ENCODE measurements at places on chromosomes 7 and 10.

- H3K27ac ChIP-seq: no peak overlapping the region
- H3K4me1 ChIP-seq: no peaks in the 10 kb centered on the region
- H3K36me3 ChIP-seq: no peaks in the 10 kb centered on the region
- H3K27me3 ChIP-seq: no peaks in the 10 kb centered on the region
- DNase-seq: no peak
Observed at GRCh38 chr10:128632694-128633093, 506.5 kb upstream of the MKI67 start.

GRCh38 chr10:102245082-102245931, at the start of gene GBF1:
GBF1 (plus strand) TSS chr10:102245532; CDS start chr10:102258939, 13,407 bp downstream.
- DNase-seq: peak; percentile 89
- H3K4me3 ChIP-seq: peak within 1 kb of the TSS; percentile 91
- peak within 1 kb of the TSS; percentile 93 for H3K27ac ChIP-seq

- no peak overlapping the region for H3K4me3 ChIP-seq
- H3K36me3 ChIP-seq: no peaks in the 10 kb centered on the region
- no peaks in the 10 kb centered on the region for H3K4me1 ChIP-seq
- no peak for DNase-seq
- no peaks in the 10 kb centered on the region for H3K27me3 ChIP-seq
Observed at GRCh38 chr7:134891696-134892678, 94.3 kb upstream of the AGBL3 start.

GRCh38 chr7:13322126-13322525, 634.7 kb downstream of the ARL4A start:
- no peak overlapping the region for H3K27ac ChIP-seq
- no peaks in the 10 kb centered on the region for H3K4me1 ChIP-seq
- H3K36me3 ChIP-seq: no peaks in the 10 kb centered on the region
- no peak overlapping the region for H3K4me3 ChIP-seq

DNA sequence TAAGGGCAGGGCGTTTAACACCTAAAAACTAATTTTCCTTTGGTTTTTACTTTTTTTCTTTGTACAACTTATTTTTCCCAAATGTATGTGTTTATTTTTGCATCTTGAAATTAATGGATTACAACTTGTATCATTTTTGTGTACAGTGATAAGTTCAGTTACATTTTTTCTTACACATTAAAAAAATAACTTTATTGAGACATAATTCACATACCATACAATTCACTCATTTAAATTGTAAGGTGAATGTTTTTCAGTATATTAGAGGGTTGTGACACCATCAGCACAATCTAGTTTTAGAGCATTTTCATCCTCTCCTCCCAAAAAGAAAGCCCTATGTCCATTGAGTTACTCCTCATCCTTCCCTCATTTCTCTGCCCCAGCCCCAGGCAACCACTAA, 11.6 kb downstream of the OGDH start:
- H3K27ac ChIP-seq: peak overlapping the region; percentile 67
- H3K27me3 ChIP-seq: no peaks in the 10 kb centered on the region
- peaks cover 7% of the 10 kb centered on the region for H3K36me3 ChIP-seq
- no peak for DNase-seq

- H3K4me1 ChIP-seq: peaks cover 12% of the 10 kb centered on the region
- no peak overlapping the region for H3K4me3 ChIP-seq
- H3K27me3 ChIP-seq: peaks cover 20% of the 10 kb centered on the region
- H3K27ac ChIP-seq: no peak overlapping the region
- no peak for DNase-seq
- H3K36me3 ChIP-seq: no peaks in the 10 kb centered on the region
Observed at GRCh38 chr10:30052062-30052461, 7.3 kb downstream of the JCAD start.

DNA sequence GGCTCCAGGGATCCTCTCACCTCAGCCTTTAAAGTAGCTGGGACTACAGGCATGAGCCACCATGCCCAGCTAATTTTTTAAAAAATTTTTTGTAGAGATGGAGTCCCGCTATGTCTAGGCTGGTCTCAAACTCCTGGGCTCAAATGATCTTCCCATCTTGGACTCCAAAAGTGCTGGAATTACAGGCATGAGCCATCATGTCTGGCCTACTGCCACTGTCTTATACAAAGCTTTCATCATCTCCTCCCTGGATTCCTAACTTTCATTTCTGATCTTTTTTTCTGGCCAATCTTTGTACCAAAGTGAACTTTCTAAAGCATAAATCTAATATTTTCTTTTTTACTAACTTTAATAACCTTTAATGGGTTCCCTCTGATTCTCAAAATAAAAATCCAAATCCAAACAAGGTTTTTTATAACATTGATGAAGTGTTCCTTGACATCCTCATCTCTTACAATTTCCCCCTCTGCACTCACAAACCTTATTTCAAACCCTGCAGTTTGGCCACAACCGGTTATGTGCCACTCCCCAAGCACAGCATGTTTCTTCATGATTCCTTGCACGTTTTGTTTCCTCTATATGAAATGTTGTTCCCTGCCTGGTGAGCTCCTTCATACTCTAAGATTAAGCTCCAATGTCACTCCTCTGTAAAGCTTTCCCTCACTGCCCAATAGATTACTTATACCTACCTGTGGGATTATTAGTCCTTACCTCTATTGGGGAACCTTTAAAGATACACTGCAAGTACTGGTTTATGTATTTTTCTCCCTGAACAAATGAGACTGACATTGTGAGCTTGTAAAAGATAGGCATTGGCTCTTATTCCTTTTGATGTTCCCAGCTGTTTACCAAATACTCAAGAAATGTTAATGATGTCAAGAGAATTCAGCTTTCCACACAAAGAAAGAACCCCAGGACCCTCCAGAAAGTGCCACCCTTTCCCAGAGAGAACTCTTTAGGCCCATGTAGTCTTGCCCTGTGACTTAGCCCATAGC, 101.7 kb downstream of the HOXA1 start:
- H3K4me1 ChIP-seq: no peaks in the 10 kb centered on the region
- H3K36me3 ChIP-seq: no peaks in the 10 kb centered on the region
- no peak overlapping the region for H3K4me3 ChIP-seq
- H3K27ac ChIP-seq: no peak overlapping the region
- DNase-seq: no peak

DNA sequence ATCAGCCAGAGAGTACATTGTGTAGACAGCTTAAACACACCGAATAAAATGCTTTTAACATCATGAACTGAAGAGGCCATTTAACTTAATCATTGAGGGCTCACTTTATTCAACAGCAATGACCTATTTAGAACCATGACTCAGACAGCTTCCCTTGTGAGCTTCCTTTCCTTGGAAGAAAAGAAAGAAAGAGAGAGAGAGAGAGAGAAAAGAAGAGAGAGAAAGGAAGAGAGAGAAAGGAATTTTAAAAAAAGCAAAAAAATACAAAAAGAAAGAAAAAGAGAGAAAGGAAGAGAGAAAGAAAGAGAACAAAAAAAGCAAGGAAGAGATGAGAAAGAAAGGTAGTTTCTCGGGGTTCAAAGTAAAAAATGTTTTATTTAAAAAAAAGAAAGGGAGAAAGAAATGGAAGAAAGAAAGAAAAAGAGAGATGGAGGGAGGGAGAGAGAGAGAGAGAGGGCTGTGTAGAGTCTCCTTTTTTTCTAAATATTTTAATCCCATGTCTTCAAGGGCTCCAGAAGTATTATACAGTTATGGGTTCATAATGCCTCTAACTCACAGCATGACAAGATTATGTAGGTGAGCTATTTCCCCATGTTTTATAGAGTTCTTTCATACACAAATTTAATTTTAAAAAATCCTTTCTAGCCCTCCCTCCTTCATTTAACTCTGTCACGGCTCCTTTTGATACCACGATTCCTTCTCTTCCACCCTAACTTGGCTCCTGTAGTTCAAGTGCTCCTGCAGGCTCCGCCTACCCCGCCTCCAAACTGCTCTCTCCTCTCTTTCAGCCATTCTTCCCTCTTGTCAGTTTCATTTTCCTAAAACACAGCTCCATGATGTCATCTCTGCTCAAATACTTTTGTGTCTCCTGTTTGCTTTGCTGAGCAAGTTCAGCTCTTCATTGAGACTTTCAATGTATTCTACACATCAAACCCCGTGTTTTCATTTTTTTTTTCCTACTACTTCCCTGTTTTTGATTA, 85.5 kb downstream of the PRTFDC1 start:
- H3K4me3 ChIP-seq: no peak overlapping the region
- no peaks in the 10 kb centered on the region for H3K36me3 ChIP-seq
- no peak overlapping the region for H3K27ac ChIP-seq
- H3K27me3 ChIP-seq: no peaks in the 10 kb centered on the region
- no peak for DNase-seq

DNA sequence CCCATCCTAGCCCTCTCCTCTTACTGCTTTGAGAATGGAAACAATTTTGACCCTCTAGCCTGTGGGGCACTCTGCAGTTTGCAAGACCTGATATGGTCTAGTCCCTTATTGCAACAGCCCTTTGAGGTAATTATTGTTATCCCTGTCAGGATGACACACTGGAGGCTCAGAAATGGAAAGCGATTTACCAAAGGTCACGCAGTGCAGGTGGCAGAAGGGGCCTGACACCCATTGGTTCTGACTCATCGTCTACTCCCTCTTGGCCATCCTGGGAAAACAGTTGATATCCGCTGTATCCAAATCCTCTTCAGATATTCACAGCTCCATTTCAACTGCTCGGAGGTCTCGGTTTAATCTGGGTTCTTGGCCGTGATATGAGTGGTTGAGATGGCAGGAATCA, 44.7 kb upstream of the AQP1 start:
- H3K27me3 ChIP-seq: no peaks in the 10 kb centered on the region
- H3K27ac ChIP-seq: no peak overlapping the region
- no peaks in the 10 kb centered on the region for H3K4me1 ChIP-seq
- no peaks in the 10 kb centered on the region for H3K36me3 ChIP-seq

GRCh38 chr10:59970396-59971368, 64.3 kb upstream of the CCDC6 start:
- H3K27me3 ChIP-seq: no peaks in the 10 kb centered on the region
- H3K4me3 ChIP-seq: no peak overlapping the region
- no peaks in the 10 kb centered on the region for H3K4me1 ChIP-seq
- no peaks in the 10 kb centered on the region for H3K36me3 ChIP-seq

DNA sequence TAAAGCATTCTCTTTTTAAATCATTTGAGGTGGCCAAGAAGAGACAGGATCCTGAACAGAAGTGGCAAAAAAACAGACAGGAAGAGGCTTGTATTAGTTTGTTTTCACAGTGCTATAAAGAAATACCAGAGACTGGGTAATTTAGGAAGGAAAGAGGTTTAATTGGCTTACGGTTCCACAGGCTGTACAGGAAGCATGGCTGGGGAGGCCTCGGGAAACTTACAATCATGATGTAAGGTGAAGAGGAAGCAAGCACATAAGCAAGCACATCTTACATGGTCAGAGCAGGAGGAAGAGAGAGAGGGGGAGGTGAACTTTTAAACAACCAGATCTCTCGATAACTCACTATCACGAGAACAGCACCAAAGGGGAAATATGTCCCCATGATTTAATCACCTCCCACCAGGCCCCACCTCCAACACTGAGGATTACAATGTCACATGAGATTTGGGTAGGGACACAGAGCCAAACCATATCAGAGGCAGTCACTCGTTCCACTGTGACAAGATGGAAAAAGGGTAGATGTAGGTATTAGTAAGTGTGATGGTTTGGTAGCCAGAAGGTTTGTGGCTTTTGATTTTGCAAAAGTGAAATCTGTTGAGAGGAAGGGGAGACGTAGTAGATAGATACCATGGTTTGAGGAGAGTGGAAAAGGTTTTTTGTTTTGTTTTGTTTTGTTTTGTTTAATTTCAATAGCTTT, 5.1 kb downstream of the MSRB2 start:
- peaks cover 4% of the 10 kb centered on the region for H3K36me3 ChIP-seq
- H3K4me1 ChIP-seq: peaks cover 17% of the 10 kb centered on the region
- H3K4me3 ChIP-seq: no peak overlapping the region
- no peaks in the 10 kb centered on the region for H3K27me3 ChIP-seq

DNA sequence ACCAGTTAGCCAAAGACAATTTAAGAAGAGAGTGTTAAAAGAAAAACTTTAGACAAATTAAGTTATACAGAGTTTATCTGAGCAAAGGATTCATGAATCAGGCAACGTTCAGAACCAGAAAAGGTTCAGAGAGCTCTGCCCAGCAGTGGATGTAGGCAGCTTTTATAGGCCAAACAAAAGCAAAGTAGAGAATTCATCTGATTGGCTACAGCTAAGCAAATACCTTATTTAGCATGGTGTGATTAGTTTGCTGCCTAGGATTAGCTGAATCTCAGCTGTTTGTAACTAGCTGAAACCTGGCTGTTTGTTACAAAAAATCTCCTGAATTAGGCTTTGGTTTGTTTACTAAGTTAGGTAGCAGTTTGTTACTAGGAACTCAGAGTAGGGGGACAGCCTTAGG, 66.0 kb downstream of the SLC25A40 start:
- no peak overlapping the region for H3K27ac ChIP-seq
- H3K36me3 ChIP-seq: no peaks in the 10 kb centered on the region
- no peaks in the 10 kb centered on the region for H3K27me3 ChIP-seq

DNA sequence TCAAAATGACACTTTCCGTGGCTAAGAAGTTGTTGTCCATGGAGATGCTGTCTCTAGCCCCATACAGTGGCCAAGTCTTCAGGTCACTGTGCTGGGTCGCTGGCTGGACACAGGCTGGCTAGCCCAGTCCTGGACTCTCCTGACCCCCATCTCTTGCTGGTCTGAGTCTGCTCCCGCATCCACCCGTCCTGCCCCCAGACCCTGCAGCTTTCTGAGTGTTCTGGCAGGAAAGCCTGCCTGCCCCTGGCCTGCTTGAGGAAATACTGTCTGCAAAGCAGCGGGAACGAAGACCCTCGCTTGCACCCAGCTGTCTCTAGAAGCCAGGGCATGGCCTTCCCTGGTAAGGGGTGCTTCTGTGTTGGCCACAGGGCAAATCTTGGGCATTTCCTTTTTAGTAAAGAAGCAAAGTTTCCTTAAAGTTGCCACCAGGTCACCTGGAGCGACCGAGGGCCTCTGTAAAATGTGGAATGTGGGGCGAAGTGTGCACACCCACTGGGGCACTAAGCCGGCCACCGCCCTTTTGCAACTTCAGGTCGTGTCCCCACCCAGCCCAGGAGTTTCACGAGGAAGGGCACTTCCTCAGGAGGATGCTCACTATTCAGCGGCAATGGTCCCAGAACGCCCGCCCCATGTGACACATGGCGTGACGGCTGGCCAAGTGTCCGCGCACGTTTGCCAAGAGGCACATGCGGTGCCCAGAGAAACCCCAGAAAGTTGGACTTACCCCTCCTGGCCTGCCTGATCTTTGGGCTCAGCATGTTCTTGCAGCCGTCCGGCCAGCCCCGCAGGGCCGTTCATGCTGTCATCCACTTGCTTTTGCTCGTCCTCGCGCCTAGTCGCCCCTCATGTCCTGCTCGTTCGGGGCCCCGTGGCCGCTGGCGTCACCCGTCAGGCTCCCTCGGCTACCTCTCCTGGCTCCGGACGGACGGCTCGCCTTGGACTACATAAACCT, 558 bp downstream of the ARHGAP22 start:
- H3K27ac ChIP-seq: no peak overlapping the region
- no peaks in the 10 kb centered on the region for H3K36me3 ChIP-seq
- H3K27me3 ChIP-seq: peaks cover 21% of the 10 kb centered on the region
- no peak overlapping the region for H3K4me3 ChIP-seq
- no peak for DNase-seq

Data from effector memory CD4-positive, alpha-beta T cell (primary cell).